ENCODE measurements at places on chromosomes 16 and 17.

DNA sequence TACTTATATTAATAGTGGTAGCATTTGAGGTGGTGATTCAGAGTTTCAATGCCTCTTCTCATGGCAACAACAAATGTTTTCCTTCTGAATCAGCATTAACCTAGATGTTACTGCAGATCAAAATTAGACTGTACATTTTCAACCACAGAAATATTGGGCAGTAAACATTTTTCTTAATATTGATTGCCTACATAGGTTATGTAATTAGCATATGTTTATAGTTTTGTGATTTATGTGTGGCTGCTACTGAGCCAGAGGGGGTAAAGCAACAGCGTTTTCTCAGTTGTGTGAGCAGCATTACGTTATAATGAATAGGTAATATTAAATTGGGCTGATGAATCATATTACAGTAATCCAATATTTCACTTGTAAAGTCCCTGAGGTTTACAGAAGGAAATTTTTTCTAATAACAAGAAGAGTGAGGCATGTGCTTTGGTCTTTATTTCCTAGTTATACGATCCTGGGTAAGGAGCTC, 18.8 kb upstream of the BMERB1 start:
- DNase-seq: no peak

- DNase-seq: peak; percentile 44
These were observed 701 bp upstream of the MRC2 start for GRCh38 chr17:62626719-62627218.

GRCh38 chr17:46212634-46213435, 19.6 kb upstream of the KANSL1 start:
- DNase-seq: peak; percentile 88

DNA sequence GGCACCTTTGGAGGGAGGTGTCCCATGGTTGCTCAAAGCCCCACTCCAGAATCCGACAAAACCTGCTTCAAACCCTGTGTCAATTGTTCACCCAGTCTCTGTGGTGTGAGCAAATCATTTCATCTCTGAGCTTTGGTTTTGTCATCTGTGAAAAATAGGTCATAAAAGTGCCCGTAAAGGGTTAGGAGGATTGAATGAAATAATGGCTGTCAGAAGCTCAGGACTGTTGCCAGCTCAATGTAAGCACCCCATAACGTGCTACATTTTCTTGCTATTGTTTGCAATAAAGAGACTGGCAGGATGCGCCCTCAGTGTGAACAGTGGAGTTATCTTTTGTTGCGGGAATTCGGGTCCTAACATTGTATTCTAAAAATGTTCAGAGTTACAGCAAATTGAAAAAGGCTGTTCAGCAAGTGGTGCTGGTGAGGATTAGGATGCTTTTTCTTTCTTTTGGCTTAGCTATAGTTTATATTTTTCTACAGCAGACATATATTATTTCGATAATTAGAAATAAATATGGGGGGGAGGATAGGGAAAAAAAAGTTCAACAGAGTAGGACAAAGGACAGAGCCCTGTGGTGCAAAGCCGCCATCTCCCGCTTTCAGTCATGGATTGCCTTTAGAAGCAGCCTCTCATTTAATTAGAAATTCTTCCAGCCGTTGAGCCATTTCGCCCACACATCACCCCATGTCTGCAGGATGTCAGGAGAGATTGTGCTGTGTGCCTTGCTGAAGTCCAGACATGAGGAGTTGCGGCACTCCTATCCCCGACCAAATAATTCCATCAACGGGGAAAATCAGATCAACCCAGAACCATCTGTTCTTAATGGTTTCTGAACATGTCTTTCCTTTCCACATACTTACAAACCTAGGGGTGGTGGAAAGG, 20.9 kb upstream of the PYY start:
- no peak for DNase-seq

DNA sequence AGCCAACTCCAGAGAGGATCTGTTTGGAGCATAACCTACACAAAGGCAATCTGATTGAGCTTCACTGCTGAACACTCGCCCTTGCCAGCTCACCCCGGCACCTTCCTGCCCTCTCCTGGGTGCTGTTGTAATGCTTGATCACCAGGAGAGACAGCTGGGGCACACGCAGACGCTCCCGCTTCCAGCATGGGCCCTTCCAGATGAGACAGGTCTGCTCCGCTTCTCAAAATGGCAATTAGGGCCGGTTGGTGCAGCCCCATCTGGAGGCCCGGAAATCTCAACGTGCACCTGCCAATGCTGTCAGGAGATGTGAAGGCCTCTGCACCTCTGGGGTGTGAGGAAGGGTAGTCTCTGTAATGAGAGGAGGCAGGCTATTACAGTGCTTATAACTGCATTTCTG, 206.1 kb downstream of the ABCC12 start:
- DNase-seq: no peak

Data from SK-MEL-5 (cell line).